ENCODE measurements at places on chromosomes 3 and 15.

DNA sequence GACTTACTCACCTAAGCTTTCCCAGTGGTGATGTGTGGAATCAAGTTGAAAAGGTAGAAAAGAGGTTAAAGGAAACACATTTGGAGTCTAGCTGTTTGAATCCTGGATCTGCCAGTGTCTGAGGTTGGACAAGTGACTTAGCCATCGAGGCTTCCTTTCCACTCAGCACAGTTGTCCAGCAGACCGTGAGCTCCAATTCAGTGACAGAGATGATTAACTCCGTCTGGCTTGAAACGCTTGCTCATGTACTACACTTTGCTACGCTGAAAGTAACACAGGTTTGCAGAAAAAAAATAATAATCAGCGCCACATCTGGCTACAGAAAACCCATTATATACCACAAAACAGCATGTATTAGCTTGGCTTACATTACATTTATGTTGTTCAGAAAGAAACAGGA, 364.9 kb upstream of the MCTP2 start:
- no peak for DNase-seq

GRCh38 chr3:172057059-172057458, 17.7 kb downstream of the FNDC3B start:
- no peak for DNase-seq

GRCh38 chr15:75232826-75233503, 25.2 kb upstream of the GOLGA6C start:
- DNase-seq, result no peak

GRCh38 chr3:193872265-193872753, 263.6 kb upstream of the HES1 start:
- DNase-seq, result no peak

- no peak for DNase-seq
These were observed 217.5 kb downstream of the ALCAM start for GRCh38 chr3:105584003-105584790.

DNA sequence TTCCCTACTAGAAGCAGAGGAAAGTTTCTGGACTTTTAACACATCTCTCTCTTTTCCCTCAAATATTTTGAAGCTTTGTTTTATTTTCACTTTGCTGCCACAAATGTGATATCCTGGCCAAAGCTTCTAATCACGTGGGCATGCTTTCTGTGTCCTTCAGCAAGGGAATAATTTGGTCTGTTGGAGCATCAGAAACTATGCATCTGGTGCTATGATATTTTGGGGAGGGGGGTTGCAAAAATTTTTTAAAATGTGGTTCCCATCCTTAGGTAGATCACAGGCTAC, 254.2 kb downstream of the GAP43 start:
- DNase-seq, result no peak

DNA sequence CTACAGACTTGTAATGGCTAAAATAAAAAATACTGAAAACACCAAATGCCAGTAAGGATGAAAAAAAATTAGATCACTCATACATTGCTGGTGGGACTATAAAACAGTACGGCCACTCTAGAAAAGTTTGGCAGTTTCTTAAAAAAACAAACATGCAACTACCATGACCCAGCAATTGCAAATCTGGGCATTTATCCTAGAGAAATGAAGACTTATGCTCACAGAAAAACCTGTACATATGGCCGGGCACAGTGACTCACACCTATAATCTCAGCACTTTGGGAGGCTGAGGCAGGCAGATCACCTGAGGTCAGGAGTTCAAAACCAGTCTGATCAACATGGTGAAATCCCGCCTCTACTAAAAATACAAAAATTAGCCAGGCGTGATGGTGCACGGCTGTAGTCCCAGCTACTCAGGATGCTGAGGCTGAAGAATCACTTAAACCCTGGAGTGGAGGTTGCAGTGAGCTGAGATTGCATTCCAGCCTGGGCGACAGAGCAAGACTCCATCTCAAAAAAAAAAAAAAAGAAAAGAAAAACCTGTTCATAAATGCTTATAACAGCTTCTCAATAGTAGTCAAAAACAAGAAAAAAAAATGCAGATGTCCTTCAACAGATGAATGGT, 5.6 kb downstream of the TP53BP1 start:
- no peak for DNase-seq

DNA sequence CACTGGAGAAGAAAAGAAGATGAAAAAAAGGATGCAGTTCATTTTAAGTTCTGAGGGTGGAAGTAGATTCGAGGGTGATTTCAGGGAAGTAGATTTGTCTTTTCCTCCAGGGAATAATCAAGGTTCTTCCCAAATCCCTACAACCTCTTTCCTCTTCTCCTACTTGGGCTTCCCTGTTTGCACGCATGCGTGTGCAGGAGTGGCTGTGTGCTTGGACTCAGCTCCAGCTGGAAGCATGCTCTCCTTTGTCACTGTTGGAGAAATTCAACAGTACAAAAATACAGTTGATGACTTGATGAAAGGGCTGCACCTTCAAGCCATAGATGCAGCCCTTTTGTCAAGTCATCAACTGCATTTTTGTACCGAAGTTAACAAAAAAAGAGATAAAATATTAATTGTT, 3.8 kb downstream of the OR5K2 start:
- no peak for DNase-seq

- DNase-seq, result no peak
These were observed 3.3 kb upstream of the ALAS1 start for GRCh38 chr3:52194485-52195290.

DNA sequence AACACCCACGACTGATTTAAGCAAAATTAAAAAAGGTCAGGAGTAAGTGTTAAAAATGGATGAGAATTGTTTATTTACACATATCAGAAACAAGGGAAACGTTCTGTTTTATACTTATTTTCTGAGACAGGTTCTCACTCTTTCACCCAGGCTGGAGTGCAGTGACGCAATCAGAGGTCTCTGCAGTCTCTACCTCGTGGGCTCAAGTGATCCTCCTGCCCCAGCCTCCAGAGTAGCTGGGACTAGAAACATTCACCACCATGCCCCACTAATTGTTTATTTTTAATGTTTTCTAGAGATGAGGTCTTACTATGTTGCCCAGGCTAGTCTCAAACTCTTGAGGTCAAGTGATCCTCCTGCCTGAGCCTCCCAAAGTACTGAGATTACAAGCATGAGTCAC, 1080.3 kb downstream of the ROBO1 start:
- DNase-seq, result no peak

GRCh38 chr15:24862726-24863521, 91.9 kb upstream of the SNRPN start:
- no peak for DNase-seq

DNA sequence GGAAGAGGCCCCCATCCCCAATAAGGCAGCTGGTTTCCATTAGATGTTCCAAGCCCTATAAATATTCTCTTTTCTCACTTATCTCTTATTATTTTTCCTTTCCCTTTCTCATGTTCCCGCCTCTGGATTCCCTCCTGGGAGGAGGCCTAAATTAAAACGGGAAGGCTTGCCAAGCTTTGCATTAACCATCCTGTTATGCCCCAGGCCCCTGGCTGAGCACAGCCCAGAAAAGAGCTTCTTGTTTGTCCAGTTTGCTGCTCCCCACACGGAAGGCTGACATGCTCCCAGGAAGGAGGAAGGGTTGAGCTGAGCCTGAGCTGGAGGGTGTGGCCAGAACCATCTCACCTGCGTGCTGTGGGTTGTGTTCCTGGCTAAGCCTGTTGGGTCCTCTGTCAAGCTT, 63.1 kb upstream of the BOC start:
- DNase-seq, result no peak

DNA sequence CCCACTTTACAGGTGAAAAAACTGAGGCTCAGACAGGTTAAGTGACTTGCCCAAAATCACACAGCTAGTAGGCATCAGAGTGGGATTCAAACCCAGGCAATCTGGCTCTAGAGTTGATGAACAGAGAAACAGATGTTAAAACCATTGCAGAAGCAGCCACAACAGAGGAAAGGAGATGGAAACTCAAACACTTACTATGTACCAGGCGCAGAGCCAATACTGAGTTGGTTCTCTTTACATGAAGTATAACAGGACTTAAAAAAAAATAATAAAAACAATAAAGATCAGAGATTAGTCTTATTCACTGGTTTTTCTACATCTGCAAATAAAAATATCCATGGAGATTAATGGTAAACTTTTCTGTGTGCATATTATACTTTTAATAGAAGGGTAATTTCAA, 84.9 kb upstream of the SPATA12 start:
- no peak for DNase-seq

- no peak for DNase-seq
These were observed 172.4 kb downstream of the CHDH start for GRCh38 chr3:53673722-53674350.

DNA sequence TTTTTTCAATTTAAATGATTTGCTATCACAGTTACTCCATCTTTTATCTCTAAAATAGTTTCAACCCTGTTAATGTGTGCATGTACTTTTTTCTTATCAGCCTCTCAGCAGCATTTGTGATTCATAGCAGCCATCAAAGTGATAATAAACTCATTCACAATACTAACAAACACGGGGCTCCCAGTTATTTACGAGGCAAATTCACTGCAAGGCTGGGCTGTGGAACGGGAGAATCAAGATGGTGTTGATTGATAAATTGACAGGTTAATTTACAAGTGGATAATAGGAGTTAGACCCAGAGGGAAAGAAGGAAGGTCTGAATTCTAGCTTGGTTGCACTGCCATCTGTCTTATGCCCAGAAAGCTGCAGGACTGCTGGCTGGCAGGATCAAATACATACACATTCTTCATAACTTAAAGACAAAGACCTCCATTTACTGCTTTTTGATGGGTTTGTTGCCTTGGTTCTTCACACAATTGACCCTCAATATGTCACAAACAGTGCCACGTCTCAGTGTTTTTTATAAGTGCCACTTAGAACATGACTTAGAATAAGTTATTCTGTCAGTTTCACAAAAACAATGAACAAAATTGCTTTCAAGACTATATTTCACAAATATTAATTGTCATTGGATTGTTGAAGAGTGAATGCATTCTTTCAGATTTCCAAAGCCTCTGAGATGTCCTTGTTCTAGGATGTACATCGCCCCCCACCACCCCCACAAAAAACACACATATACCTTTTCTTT, 562.8 kb downstream of the NR2F2 start:
- DNase-seq, result no peak

DNA sequence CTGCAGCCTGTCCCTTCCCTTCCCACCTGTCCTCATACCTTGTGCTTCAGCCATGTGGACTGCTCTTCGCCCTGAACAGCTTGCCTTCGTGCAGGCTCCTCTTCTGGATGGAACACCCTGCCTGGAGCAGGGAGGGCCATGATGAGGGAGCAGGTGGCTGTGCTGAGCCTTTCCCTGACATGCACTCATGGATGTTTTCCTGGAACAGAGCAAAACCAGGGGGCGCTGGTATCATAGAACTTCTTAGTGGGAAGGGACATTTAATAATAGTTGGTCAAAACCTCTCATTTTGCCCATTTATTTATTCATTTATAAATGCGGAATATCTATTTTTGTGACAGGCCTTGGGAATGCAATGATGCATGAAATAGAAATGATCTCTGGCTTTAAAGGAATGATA, 149.3 kb downstream of the CACNA1D start:
- DNase-seq, result no peak

DNA sequence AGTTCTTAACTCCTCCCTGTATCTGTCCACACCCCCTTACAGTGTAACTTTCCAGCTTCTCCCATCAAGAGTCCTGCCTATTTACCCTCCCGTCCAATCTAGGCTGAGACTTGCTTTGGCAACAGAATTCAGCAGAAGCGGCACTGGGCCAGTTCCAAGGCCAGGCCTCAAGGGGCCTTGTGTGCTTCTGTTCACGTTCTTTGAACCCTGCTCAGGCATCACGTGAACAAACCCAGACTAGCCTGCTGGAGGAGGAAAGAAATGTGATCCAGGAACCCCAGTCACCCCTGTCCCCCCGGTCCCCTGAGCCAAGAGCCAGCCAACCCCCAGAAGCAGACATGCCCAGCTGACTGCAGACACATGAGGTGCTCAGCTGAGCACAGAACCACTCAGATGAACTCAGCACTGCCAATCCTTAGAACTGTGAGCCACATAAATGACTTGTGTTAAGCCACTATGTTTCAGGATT, 76.1 kb upstream of the DCLK3 start:
- no peak for DNase-seq

DNA sequence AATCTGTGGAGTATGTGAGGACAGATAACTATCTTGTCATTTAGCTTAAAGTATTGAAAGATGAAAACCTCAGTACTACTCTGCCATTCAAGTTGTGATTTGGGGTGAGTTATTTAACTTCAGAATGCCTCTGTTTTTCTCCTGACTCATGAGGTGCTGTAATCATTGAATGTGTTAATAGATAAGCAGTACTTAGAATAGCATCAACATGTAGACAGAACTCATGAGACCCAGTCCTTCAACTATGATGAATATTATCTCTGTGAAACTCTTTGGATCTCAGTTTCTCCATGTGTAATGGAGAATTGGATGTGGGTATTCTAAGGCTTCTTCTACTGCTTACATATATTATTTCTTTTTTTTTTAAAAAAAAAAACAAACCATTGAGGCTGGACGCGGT, 431.4 kb downstream of the GRM7 start:
- DNase-seq, result no peak

- no peak for DNase-seq
These were observed 510.2 kb upstream of the MDFIC2 start for GRCh38 chr3:70822669-70823068.

- no peak for DNase-seq
These were observed 112.2 kb downstream of the RFTN1 start for GRCh38 chr3:16401273-16401672.

DNA sequence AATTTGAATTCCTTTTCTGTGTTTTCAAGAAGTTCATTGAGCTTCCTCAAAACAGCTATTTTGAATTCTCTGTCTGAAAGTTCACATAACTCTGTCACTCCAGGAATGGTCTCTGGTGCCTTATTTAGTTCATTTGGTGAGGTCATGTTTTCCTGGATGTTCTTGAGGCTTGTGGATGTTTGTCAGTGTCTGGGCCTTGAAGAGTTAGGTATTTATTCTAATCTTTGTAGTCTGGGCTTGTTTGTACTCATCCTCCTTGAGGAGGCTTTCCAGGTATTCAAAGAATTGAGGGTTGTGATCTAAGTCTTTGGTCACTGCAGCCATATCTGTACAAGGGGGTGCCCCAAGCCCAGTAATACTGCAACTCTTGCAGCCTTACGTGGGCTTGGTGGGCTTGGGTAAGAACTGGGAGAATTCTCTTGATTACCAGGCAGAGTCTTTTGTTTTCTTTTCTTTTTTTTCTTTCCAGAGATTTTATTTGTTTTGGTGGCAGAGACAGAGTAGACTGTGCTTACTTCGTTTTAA, 19.3 kb upstream of the CCNDBP1 start:
- no peak for DNase-seq

DNA sequence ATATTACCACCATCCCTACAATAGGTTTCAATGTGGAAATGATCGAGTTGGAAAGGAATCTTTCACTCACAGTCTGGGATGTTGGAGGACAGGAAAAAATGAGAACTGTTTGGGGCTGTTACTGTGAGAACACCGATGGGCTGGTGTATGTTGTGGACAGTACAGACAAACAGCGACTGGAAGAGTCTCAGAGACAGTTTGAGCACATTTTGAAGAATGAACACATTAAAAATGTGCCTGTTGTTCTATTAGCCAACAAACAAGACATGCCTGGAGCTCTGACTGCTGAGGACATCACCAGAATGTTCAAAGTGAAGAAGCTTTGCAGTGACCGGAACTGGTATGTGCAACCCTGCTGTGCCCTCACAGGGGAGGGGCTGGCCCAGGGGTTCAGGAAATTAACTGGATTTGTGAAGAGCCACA, 510 bp downstream of the ARL14 start:
- DNase-seq, result no peak

GRCh38 chr15:25700916-25701315, 162.2 kb downstream of the ATP10A start:
- no peak for DNase-seq

GRCh38 chr15:39393575-39394335, 187.1 kb upstream of the THBS1 start:
- DNase-seq, result no peak

Measured in NCI-H187 (cell line).